ENCODE measurements at places on chromosomes 11 and 22. TPM values are rescaled to one million over a fixed set of nuclear protein-coding genes. Genes with fewer than 3 reads are reported as not detected.
A peak's percentile ranks its signal among the peaks of the same experiment; 100 is the strongest.

Gene ZP1
- total RNA-seq: 1.6 TPM

Gene CEP164
- total RNA-seq: 12.0 TPM

Gene PRR5L
- total RNA-seq: 5.9 TPM

Gene RIMBP3C
- 1.3 TPM for total RNA-seq

Gene COA4
- 58.3 TPM for total RNA-seq

Gene IL17REL
- 5.9 TPM for total RNA-seq

Gene NRGN
- total RNA-seq: 0.52 TPM

Gene KCNQ1OT1
- 0.42 TPM for total RNA-seq

Gene SLC35E4
- total RNA-seq: 0.57 TPM

Gene CYP2D6
- 0.42 TPM for total RNA-seq

GRCh38 chr11:69529001-69529400, 47.5 kb downstream of the LINC01488 start:
- DNase-seq: no peak

GRCh38 chr22:31125521-31126117, 2.9 kb downstream of the INPP5J start:
- no peak for DNase-seq

DNA sequence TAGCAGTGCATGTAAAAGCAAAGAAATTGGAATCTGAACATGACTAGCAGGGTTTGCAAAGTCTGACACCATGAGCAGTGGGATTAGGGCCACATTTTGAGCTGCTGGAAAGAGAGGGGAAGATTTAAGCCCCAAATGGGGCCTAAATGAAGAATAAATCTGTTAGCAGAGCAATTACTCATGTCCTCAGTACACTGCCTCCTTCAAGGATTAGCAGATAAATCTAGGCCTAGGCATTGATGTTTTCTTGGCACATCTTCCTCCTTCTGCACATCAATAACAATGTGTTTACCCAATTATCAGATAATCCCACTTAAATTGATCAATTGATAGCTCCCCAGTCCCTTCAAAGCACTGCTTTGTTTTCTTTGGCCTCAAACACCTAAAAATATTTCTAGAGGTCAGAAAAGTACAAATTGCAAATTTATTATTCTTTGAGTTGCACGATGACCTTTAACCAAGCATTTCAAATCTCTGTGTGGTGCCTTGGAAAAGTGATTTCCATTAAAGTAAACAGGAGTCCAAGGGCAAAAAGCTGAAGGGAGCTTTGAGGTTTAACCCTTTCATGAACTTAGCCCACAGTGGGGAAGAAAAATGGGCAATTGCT, 514.7 kb upstream of the CHORDC1 start:
- DNase-seq: no peak

- no peak for DNase-seq
Measured at GRCh38 chr22:39985383-39986035, 9.2 kb upstream of the FAM83F start.

- no peak for DNase-seq
Measured at GRCh38 chr11:33916736-33917135, 24.9 kb upstream of the LMO2 start.

GRCh38 chr11:67370351-67371076, 2.9 kb downstream of the CLCF1 start:
- DNase-seq: no peak

DNA sequence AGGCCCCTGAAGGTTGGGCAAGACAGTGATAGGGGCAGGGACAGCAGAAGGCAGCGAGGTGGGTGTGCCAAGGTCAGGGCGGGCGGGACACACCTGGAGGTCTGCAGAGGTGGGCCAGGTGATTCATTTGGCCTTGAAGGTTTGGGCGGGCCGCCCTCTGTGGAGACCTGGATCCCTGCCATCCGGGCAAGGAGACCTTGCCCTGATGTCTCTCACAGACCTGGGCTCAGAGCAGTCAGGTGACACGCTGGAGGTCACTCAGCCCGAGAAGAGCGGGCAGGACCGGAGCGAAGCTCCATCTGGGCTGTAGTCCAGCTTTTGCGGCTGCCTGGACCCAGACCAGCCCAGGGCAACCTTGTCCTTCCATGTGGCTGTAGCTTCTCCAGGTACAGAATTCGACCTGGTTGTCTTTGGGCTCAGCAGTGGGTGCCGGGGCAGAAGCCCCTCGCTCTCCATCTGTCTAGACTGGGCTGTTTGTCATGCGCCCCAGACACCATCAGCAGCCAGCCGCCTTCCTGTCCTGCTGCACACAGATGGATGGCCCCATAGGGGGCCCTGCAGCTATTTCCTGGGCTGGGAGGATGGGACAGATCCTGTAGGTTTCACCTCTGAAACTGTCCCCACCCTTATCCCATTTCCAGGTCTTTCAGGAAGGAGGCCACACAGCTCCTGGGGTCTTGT, 3.1 kb downstream of the MRGPRG start:
- no peak for DNase-seq

DNA sequence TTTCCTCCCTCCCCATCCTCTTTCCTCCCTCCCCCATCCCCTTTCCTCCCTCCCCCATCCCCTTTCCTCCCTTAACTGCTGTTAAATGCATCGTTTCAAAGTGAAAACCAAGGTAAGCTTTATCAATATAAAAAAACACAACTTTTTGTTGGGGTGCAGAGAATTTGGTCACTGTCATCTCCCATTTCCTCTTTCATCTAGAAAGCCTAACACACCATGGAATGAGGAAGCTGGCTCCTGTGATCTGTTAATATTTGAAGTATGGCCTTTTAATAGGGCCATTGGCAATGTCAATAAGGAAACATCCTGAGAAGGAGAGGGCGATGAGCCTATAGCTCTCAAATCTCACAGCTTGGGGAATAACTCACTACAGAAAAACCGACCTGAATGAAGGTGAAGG, 7.0 kb downstream of the EXPH5 start:
- DNase-seq: no peak

DNA sequence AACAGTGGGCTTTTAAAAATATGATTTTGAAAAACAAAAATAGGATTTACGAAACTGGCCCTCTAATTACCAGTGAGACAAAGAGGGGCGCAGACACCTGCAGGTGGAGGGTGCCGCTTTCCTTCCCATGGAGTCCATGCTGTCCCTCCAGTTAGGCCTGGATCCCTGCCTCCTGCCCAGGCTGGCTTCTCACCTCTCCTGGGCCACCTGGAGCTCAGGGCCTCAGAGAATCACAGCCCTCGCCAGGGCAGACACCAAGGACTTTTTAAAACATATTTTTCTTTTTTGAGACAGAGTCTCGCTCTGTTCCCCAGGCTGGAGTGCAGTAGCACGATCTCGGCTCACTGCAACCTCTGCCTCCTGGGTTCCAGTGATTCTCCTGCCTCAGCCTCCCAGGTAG, 1437.2 kb downstream of the TBC1D22A start:
- no peak for DNase-seq

DNA sequence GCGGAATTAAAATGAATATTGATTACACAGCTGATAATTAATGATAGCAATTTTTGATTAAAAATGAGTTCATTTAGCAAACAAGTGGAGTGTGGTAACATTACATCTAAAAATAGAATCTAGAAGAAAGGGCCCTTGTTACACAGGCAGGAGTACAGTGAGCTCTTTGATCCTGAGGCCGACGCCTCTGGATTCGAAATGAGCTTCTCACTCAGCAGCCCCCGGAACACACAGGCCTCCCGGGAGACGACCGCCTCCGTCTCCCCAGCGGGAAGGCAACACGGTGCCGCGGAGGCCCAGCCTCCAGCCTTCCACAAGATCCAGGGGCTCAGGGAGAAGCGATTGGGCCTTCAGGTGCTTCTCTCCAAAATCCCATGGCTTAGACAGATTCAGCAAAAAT, 379.1 kb downstream of the BRD1 start:
- DNase-seq: no peak

DNA sequence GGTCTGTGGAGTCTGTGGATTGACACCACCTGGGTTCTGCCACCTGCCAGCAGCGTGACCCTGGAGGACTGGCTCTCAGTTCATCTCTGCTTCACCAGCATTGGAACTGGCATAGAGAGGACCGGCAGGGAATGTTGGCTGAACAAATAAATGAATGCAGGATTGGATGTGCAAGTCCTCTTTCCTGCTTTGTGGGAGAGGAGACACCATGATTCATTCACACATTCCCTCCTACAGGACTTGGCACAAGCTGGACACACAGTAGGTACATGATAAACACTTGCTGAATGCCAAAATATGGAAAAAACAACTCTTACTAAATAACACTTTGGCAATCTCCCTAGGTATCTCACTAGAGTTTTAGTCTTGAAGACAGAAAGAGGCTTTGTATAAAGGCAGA, 116.6 kb upstream of the NARS2 start:
- no peak for DNase-seq

DNA sequence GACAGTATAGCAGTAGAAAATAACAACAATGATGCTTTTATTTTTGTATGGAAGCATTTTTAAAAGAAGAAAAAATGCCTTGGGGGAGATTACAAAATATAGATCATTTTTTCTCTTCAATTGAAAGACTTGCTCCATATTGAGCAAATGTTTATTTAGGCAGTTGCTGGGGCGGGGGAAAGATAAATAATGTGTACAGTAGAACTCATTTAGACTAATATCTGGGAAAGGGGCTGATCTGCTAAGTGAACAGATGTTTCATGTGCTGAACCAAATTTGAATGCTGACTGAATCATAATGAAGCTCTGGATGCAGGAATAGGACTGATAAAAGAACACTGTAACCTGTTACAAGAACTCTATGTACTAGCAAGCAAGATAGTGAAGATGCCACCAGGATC, 457.1 kb upstream of the TENM4 start:
- no peak for DNase-seq

DNA sequence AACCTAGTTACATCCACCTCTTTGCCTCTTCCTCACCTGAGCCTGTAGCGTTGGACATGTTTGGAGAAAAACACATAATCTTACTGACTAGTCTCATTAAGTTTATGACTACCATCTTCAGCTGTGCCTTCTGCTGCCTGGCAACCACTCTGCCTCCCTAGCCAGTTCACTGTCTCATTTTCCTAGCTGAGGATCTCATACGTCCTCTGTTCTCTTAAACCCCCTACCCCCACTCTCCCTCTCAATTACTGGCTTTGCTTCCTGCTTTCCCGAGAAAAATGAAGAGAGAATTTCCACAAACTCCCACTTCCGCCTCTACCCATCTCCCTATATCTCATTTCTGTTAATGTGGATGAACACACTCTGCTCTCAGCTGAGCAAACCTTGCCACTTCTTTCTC, 239.3 kb upstream of the POU2AF2 start:
- no peak for DNase-seq

- DNase-seq: no peak
Measured at GRCh38 chr11:111819161-111819828, 52.1 kb downstream of the ALG9 start.

- DNase-seq: no peak
Measured at GRCh38 chr11:65311170-65311678, 3.4 kb upstream of the CDC42EP2 start.

DNA sequence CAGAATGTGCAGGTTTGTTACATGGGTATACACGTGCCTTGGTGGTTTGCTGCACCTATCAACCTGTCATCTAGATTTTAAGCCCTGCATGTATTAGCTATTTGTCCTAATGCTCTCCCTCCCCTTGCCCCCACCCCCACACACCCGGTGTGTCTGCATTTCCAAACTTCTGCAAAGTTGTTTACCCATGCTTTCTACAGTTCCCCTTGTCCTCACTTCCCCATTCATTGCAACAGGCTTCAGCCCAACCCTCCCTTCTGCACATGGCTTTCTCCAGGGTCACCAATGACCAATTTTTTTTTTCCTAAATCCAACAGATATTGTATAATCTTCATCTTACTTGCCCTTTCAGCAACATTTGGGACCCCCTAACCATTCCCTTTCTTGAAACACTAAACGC, 32.0 kb upstream of the NUP50 start:
- no peak for DNase-seq

DNA sequence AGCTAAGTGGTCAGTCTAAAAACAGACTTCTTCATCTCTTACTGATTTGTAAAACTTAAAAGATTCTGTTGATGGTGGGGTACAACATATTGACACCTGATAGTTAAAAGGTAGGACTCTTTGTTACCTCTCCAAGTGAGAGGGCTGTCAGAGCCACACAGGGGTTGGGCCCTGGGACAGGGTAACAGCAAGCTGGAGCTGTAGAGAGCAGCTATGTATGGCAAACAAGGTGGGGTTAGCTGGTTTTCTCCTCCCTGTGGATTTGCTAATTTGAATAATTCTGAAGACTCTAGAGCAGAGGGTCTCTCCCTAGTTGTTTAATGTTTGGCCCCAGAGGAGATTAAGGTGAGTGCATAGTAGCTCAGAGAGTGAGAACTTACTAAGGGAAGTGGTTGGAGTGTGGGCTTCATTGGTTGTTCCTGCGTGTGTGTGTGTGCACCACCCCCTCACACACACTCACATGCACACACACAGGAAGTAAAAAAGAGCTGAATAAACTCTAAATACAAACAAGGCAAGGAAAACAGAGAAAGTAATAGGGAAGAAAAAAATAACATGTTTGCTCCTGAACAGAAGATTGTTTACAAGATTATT, 9.2 kb upstream of the GAS2 start:
- DNase-seq: no peak

DNA sequence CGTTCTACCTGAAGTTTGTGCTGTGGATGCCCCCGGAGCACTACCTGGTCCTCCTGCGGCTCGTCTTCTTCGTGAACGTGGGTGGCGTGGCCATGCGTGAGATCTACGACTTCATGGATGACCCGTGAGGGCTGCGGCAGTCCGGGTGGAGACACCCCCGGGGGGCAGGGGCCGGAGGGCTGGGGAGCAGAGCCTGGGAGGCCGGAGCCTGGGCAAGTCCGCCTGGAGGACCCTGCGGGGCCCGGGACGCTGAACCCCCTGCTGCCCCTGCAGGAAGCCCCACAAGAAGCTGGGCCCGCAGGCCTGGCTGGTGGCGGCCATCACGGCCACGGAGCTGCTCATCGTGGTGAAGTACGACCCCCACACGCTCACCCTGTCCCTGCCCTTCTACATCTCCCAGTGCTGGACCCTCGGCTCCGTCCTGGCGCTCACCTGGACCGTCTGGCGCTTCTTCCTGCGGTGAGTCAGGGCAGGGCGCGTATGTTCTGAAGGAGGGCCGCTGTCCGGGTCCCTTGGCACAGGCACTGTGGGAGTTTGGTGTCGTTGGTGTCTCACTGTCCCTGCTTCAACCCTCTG, 17.3 kb downstream of the RNH1 start:
- no peak for DNase-seq

- DNase-seq: peak; percentile 21
Measured at GRCh38 chr22:39117585-39118191, 20.6 kb downstream of the APOBEC3H start.

DNA sequence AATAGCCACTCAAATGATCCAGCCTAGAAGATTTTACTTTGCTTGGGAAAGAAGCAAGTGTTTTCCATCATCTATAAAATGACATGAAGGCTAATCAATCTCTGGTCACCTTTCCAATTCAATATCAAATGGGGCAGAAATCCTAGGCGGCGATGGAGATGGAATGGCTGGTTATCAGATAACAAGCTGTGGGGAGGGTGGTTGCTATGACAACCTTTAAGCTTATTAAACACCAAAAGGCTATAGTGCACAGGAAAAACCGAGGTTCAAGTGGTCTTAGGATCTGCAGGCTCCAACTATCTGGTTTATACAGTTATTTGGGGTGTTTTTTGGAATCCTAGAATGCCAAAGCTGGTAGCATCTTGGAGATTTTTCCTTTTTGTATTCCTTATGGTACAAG, 13.9 kb upstream of the BSX start:
- DNase-seq: no peak

All from thymus (tissue), 14 donors.